GM10248 (cell line): ENCODE measurements at places on chromosomes 6 and 20.
A peak's percentile ranks its signal among the peaks of the same experiment; 100 is the strongest.

- DNase-seq = no peak
Measured at GRCh38 chr20:37390891-37391525, 45.1 kb downstream of the SRC start.

- no peak for DNase-seq
Measured at GRCh38 chr6:28887796-28888496, 35.8 kb downstream of the TRIM27 start.

DNA sequence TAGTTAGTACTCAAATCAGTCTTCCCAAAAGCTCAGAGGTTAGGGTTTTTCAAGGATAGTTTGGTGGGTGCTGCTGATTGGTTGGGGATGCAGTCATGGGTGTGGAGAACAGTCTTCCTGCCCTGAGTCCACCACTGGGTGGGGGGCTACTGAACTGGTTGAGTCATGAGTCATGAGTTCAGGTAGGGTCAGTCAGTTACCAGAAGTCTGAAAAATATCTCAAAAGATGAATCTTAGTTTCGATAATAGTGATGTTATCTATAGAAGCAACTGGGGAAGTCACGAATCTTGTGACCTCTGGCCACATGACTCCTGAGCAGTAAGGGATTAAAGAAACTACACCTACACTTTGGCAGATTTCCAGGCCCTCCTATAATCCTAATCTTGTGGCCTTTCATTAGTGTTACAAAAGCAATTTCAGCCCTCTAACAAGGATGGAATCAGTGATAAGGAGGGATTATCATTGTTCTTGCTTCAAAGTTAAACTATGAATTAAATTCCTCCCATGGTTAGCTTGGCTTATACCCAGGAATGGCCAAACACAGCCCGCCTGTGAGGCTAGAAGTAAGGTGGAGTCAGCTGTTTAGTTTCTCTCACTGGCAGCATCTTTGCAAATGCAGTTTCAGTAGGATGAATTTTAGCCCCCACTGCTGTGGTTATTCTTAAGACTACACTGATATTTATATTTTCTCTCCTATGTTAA, 33.3 kb upstream of the NKAIN2 start:
- no peak for DNase-seq

GRCh38 chr20:19308146-19308545, 95.7 kb downstream of the SLC24A3 start:
- no peak for DNase-seq

DNA sequence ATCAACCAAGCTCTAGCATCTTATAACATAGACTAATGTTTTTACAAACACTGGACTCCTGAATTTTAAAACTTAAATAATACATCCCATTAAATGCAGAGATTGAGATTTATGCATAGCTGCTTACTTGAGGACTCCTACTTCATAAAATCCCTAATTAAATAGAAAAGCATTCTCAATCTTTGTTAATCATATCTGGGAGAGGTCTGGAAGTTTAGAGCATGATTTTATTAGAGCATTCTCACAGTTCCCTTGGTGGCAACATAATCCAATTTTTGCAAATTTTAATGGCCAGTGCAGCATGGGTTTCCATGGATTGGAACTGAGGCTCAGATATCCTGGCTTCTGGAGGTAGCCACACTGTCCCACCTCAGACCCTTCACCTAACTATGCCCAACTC, 19.5 kb downstream of the BTBD3 start:
- DNase-seq = no peak

DNA sequence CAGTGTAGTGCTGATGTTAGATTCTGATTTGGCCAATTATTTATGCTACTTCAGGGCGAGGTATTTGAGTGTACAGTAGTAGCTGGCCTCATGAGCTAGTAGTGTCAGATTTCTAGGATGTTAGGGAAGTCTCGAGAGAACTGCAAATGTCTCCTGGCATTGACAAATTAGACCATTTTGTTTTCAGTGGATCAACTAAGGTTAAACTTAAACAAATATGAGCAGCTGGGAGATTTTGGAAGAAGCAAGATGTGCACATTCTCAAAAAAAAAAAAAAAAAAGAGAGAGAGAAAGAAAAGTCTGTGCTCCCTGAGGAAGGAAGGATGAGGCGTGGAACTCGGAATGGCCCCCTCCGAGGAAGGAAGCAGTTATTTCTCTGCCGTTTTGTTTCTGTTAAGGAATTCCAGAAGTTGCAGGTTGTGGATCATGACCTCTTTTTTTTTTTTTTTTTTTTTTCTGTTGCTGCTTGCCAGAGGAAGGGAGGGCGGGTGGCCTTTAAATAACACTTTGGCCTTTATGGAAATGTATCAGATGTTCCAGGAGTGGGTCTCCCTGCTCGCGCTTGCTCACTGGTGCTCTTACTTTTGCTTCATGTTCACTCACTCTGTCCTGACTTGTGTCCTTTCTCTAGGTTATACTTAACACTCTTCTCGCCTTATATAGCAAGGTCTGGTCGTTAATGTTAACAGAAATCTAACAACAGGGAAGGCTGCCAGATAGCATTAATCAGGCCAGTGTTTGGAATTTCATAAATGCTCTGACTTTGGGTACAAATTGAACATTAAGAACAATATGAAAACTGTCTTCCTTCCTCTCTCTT, 124.4 kb downstream of the TCP11 start:
- DNase-seq = no peak

DNA sequence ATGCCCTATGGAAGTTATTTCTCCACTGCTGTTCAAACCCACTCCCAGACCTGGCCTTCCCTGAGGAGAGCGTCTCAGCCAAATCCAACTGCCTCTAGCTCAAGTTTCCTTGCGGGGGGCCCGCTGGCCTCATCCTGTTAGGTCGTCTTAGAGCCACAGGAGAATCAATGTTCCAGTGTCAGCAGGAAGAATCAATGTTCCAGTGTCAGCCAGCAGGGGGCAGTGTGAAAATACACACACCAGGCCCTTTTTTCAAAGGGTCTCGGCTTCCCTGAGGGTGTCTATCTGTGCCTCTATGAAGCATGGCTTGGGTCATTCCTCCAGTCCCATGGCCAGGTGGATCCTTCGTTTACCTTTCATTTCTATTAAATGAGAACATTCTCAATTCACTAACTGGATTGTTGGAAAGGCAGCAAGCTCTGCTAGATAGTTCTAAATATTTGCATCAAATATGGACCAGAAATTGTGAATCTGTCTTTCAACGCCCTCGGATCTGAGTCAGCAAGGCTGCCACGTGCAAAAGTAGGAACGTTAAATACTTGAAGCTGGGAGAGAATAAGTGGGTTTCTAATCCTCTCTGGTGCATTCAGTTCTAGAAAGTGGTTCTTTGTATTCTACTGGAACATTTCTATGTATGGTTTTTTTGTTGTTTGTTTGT, 19.2 kb downstream of the PRND start:
- peak; percentile 59 for DNase-seq

DNA sequence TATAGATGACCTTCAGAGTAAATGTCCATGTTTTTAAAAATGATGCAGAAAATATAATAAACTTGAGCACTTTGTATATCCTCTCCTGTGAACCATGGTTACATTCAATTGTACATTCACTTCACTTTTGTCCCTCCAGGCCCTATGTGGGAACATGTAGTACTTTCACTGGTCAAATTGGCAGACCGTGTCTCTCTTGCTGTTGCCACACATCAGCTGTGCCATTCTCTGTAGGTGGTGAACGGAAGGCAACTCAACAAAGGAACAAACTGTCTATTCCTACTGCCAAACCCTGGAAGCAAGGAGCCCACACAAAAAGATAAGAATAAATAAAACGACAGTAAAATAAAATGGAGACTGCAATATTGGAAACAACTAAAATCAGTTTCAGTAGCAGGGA, 2.0 kb downstream of the ROS1 start:
- no peak for DNase-seq

- DNase-seq = peak; percentile 38
Measured at GRCh38 chr6:24719125-24719971, at the start of gene C6orf62. C6orf62 (minus strand) TSS chr6:24719154; CDS start chr6:24718668, 486 bp downstream.

GRCh38 chr20:20085071-20085470, 32.7 kb downstream of the CFAP61 start:
- no peak for DNase-seq

DNA sequence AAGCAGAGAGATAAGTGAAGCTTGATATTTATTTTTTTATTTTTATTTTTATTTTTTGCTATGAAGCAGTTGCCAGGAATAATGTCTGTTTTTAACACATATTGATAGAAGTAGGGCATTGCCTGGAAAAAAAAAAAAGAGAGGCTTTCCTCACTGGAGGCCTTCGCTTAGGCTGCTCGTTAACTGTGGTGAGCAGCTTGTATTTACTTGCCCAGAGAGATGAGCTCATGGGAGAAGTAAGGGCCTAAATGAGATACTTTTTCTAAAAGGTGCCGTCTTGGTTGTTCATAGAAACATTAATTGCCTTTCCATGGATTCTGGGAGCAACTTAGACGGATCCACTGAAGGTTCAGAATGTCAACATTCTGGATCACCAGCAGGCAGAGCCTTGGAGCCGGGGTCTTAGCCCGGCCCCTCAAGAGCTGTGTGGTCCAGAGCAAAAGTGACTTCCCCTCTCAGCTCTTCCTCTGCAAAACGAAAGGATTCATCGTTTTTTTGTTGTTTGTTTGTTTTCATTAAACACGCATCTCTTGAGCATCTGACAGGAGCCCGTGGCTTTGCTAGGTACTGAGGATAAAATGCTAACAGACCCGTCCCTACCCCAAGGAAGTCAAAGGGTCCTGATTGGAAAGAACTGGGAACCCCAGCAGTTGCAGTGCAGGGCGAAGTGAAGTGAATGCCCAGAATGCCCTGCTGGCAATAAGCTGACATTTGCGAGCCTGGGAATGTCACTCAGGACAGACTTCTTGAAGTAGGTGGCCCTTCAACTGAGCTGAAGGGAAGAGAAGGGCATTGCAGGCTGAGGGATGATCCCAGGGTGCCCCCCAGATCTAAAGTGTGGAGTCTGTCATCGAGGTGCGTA, 138.5 kb downstream of the ZDHHC14 start:
- no peak for DNase-seq

DNA sequence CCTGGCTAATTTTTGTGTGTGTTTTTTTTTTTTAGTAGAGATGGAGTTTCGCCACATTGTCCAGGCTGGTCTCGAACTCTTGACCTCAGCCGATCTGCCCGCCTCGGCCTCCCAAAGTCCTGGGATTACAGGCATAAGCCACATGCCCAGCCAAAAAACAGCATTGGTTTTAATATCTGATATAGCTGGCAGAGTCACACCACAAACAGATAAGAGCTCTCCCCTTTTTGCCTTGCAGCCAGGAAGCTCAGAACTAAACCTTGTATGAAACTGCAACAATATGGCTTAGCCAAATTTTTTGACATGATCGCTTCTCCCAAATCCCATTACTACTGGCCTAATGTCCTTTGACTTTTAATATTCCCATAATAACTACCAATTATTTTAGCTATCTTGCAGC, 4.9 kb downstream of the ACOT8 start:
- no peak for DNase-seq

DNA sequence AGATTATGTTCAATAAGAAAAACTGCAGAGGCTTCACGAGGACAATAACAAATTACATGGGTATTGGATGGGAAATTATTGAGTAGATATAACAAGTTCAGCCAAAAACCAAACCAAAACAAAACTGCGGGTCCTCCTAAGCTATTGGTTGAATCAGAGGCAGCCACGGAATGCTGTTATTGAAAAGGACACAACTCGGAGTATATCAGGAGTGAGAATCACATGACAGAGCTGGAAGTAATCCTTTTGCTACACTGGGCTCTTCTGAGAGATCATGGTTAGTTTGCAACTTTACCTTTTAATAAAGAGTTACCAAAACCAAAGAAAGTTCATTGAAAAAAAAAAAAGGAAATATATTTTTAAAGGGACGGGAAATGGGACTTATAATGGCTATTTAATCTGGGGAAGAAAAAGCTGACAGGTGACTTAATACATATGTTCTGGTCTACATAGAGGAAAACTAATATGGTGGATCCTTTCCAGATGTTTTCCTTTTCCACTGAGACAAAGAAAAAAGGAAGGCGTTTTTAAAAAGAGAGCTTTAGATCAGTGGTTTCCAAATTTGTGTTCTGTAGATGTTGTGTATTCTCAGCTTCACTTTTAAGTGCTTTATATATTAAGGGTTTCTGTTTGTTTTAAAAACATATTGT, 6.9 kb upstream of the CITED2 start:
- DNase-seq = no peak

DNA sequence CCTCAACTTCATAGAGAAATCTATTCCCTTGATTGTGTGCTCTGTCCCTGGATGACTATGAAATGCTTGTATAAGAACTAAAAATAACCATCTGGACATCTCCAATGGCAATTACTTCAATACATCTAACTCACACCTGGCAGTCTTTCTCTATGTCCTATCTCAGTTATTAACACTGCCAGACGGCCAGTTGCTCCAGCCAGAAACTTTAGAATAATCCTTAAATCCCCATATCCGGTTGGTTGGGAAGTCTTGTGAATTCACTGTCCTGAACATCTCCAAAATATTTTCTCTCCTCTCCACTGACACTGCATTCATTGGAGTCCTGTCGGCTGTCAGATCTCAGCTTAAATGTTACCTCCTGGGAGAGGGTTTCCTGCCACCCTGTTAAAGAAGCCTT, 12.2 kb upstream of the LAMA2 start:
- no peak for DNase-seq

GRCh38 chr20:36092398-36093024, 62.0 kb upstream of the EPB41L1 start:
- peak; percentile 52 for DNase-seq

- no peak for DNase-seq
Measured at GRCh38 chr6:68826501-68826900, 191.4 kb downstream of the ADGRB3 start.

- DNase-seq = no peak
Measured at GRCh38 chr6:27616328-27617045, 143.6 kb upstream of the ZNF184 start.

- no peak for DNase-seq
Measured at GRCh38 chr6:157822245-157823000, 623 bp upstream of the SNX9 start.

DNA sequence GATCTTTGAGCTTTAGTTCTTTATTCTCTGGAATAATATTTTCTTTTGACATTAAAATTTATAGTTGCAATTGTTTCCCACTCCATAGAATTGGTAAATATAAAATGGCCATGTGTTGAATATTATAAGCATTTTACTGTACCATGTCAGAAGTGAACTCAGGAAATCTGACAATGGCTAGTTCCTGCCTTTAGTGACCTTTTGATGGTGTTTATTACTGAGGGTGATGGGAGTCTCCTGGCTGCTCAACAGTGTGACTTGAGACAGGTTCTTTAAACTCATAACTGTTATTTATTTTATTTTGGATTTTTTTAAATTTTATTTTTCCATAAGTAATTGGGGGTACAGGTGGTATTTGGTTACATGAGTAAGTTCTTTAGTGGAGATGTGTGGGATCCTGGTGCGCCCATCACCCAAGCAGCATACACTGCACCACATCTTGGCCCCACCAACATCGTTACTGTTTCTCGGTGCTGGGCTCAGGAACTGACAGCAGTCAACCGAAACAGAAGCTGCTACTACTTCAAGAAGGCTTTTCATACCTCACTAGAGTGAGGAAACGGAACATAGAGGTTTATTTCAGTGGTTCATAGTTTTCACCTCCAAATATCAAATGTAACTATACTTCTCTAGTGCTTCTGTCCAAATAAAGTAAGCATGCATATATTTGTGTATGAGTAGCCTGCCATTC, 90.4 kb downstream of the PLEKHG1 start:
- DNase-seq = peak; percentile 28

- DNase-seq = no peak
Measured at GRCh38 chr20:38787870-38788269, 17.6 kb upstream of the PPP1R16B start.

GRCh38 chr6:111711984-111712752, 106.5 kb upstream of the TRAF3IP2 start:
- no peak for DNase-seq
